ENCODE measurements at places on chromosomes 3 and 15.

DNA sequence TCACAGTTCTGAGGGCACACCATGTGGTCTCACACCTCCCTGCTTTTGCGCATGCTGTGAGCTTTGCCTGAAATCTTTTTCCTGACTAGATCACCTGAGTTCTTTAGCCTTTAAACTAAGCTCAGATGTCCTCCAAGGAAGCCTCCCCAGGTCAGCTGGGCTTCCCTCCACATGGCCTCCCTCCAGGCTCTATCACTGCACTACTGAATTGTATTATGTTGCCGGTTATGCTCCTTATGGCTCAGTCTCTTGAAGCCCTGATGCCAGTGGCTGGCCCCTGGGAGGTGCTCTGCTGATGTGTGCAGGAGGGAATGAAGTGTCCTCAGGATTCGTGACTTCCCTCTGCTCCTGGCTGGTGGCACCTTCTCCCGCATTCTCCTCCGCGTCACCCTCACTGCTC, 93.3 kb upstream of the BLM start:
- DNase-seq = no peak

GRCh38 chr3:99960941-99961340, 143.3 kb downstream of the CMSS1 start:
- DNase-seq = no peak

DNA sequence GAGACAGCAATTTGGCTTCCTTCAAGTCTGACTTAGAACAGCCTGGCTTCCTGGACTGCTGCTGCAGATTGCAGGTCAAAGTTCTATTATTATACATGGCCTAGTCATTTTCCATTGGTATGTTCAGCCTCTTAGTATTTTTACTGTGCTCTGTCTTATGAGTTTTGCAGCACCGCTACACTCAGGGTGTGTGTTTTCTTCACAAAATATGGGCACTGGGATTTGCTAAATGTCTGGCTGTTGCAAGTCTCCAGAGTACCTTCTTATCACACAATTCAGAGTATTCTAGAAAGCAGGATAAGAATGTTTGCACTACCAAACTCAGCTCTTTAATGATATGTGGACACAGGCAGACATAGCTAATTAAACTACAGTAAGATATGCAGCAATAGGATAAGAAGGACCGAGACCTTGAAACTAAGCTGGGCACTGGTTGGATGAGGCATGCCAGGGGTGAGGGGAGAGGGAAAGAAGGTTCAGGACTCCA, 203.0 kb upstream of the PDZRN3 start:
- DNase-seq = no peak

DNA sequence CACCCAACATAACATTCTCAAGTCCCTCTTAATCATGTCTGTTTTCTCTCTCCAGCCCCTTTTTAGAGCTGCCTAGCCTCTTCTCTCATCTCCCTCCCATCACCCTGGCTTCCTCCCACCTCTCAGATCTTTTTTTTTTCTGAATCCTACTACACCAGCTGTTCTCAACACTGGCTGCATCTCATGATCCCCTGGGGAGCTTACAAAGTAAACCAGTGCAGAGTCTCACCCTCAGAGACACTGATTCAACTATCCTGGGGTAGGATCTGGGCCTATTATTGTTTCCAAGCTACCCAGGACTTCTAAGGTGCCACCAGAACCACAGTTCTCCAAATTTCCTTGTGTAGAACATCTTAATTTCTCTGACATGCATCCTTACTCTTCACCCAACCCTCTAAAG, 50.3 kb upstream of the ACAN start:
- DNase-seq = no peak

DNA sequence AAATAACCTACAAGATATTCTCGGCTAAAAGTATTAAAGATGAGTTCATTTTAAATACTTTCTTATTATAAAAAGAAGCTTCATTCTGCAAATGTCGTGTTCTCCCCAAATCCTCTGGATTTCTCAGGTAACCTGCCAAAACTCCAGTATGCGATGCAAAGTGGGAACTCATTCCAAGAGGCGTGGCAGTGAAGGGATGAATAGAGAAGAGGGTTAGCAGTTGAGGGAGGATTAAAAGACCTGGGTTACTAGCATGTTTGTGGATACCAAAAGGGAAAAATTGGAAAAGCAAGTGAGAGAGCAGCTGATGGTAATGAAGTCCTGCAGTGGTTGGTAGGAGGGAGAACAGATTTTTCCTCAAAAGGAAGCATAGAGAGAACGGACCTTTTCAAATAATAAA, 61.6 kb downstream of the ATP2C1 start:
- no peak for DNase-seq

DNA sequence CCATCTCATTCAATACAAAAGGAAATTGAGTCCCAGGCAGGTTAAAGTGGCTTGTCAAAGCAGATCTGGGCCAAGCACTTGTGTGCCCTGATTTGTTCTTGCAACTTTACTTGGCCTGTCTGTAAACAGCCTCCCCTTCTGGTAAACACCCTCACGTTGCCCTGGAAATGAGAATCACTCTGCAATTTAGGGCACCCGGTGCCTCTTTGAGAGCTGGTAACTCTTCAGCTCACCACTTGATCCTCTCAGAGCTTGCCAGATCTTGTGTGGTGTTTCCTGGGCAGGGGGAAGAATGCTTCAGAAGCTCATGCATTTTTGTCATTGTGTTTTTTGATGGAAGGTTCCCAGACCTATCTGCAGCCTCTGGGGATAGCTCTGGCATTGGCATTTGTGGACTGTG, 11.3 kb downstream of the MED12L start:
- DNase-seq = no peak

- DNase-seq = peak; percentile 75
Observed at GRCh38 chr3:181718987-181719911, 7.5 kb downstream of the SOX2 start.

GRCh38 chr3:35665390-35666055, 26.2 kb downstream of the ARPP21 start:
- no peak for DNase-seq

DNA sequence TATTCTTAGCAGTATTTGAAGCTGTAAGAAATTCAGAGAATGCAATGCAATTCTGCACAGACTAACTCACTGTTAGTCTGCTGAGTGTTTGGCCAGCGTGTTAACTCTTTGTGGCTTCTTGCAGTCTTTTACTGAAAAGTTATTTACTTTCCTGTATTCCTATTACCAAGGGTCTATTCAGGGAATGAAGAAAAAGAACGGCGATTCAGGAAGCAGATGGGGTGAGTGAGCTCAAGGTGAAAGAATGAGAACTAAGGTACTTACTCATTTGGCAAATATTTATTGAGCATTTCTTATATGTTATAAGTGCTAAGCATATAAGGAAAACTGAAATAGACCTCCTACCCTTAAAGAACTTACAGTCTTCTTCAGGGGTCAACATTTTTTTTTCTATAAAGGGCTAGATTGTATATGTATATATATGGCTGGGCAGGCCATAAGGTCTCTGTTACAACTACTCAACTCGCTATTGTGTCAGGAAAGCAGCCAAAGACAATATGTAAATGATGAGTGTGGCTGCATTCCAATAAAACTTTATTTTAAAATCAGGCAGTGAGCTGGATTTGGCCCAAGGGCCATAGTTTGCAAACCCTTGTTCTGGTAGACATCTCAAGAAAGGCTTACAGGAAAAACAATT, 271.9 kb upstream of the GADL1 start:
- DNase-seq = no peak

GRCh38 chr3:38133557-38134405, 3.1 kb downstream of the ACAA1 start:
- DNase-seq = peak; percentile 8

- no peak for DNase-seq
Observed at GRCh38 chr15:22265056-22265945, 185.0 kb downstream of the OR4M2 start.

GRCh38 chr3:181699171-181699903, 12.4 kb upstream of the SOX2 start:
- DNase-seq = peak; percentile 57

DNA sequence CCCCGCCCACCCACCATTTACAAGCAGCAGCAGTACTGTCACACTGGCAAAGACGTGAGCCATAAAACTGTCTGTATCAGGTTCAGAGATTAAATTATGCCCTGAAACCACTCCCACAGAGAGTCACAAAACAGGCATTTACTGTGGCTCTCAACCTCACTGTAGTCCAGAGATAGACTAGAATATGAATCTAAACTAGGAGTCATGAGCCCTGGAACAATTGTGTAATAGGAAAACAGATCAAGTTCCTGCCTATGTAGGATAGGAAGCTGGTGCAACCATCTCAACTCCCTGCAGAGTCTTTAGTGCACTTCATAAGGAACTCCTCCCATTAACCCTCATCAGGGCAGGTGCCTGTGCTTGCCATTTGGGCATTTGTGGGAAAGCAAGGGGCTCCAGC, 61.7 kb downstream of the FAM227B start:
- DNase-seq = no peak

DNA sequence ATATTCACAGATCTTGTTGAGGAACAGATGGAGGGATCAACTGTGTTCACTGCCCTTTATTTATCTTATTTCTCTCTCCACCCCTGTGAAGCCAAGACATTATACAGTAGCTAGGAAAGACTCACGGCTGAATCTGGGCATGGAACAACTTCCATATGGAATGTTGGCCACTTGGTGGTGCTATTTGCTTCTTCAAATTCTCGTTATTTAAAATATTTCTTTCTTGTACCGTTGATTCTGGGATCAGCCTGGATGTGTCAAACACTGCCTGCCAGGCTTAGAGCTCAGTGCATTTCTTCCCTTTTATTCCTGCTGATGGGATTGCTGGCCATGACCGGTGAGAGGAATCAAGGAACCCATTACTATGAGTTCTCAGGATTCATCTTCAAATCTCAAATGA, 17.5 kb upstream of the GASK1A start:
- no peak for DNase-seq

DNA sequence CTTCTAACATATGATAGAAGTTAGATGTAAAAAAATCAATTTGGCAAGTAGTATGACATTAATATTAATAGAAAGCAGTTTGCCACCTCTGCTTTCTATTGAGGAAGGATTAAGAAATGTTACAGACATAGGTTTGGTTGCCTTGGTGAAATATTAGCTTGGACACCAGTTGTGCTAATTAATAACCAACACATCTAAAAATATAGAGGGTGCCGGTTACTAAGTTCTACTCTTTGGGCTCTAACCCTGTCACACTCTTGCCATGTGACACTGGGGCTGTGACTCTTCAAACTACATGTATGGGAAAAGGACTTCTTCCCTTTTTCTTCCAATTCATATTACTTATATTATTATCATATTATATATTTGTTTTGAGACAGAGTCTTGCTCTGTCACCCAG, 64.4 kb downstream of the TRIM71 start:
- no peak for DNase-seq

- DNase-seq = no peak
Observed at GRCh38 chr15:100241572-100242482, 99.9 kb downstream of the ADAMTS17 start.

DNA sequence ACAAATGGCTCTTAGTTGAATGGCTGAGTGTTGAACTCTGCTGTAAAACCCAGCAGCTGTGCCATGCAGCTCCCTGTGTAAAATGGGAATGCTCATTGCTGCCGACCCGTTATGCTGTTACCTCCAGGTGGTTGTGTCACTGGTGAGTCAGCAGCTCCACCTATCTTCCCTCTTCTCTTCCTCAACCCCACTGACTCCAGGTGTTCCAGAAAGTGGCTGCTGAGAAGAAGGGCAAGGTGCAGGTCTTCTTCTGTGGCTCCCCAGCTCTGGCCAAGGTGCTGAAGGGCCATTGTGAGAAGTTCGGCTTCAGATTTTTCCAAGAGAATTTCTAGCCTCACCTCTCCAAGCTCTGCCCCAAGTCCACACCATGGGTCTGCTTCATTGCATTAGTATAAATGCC, 41.9 kb downstream of the NOX5 start:
- DNase-seq = no peak

- no peak for DNase-seq
Observed at GRCh38 chr3:175608356-175608755, 749.2 kb downstream of the NAALADL2 start.

DNA sequence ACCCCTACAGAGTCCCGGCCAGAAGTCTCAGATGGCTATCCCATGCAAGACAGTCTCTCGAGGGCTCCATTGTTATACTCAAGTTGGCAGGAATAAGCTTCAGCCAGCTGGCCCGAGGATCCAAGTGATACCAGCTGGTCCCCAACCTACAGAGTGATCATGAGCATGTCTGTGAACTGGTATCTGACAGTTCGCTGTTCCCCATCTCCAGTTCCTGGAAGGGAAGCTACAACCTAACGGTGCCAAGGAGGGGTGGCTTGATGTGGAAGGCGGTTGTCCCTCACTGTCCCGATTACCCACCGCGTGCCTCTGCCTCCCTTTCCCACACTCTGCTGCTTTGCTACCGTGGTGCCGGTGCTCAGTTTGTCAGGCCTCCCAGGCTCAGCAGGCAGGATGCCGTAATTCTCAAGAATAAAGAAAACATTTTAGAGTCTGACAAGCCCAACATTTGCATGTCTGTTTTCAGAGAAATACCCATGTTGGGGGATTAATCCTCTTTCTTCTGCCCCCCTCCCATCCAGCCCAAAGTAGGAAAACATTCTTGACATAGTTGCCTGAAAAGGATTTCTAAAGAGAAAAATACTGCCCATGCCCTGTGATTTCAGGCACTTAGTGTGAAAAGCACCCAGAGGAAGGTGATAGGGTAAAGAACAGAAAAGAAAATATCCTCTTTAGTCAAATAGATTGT, 49.4 kb upstream of the HES1 start:
- no peak for DNase-seq

- DNase-seq = no peak
Observed at GRCh38 chr15:57223887-57224286, 152.4 kb upstream of the CGNL1 start.

- no peak for DNase-seq
Observed at GRCh38 chr15:49718234-49718633, 97.4 kb downstream of the DTWD1 start.

DNA sequence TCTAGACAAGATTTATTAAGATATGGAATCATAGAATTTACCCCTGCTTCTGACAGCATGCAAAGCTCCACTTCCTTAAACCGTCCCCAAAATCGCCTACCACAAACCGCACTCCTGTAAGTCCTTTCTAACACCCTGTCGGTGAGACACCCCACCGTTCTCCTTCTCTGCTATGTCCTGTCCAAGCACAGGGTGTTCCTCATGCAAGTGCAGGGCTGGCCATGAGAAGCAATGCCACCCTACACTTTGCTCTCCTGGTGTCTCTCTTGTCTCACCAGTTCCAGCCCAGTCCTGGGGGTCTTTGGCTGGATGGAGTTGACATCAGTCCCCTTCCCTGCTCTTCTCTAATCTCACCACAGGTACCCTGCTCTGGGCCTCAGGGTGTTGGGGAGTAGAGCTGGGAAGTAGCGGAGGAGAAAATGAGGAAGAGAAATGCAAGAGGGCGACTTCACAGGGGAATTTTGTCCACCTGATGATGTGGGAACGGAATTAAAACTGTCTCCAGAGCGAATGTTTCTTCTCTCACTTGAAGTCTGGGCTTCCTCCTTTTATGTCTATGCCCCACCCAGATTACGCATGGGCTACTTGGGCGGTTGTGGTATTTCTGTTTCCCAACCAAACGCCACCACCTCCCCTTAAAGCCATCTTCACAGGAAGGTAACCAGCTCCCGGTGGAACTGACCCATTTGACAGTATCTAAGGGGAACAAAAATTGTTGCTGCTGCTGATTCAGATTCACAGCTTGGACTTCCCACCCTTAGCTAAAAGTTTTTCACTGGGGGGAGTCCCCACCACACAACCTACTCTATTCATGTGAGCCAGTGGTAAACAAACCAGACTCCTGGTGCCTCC, 49.9 kb downstream of the CASR start:
- DNase-seq = no peak

All from head of caudate nucleus (tissue), 42 donors.